ENCODE measurements at places on chromosomes 16 and 17.

DNA sequence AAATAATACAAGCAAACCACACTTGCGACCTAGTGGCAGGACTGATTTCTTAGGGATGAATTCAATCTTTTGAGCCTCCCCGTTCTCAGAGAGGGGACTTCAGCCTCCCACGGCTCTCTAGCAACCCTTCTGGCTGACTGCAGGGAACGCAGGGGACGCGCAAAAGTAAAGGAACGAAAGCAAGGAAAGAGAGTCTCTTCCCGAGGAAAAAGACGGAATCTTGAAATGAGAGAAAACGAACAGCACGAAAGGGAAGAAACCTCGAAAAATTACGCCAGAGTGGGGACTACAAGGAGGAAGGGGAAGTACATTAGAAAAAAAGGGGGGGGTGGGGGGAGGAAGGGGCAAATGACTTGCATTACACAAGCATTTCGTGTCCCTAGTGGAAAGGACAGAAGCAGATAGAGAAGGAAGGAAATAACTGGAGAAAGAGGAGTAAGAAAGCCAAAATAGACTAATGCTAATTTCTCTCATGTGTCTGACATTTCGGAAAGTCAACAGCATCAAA is 1.2 kb downstream of the GRB2 start:
- DNase-seq = peak; percentile 83

GRCh38 chr17:67474081-67474661 is 97.1 kb downstream of the PITPNC1 start:
- no peak for DNase-seq

GRCh38 chr17:10812674-10813073 is 8.8 kb upstream of the TMEM238L start:
- no peak for DNase-seq

GRCh38 chr17:82321947-82322466 is 4.6 kb upstream of the CD7 start:
- no peak for DNase-seq

DNA sequence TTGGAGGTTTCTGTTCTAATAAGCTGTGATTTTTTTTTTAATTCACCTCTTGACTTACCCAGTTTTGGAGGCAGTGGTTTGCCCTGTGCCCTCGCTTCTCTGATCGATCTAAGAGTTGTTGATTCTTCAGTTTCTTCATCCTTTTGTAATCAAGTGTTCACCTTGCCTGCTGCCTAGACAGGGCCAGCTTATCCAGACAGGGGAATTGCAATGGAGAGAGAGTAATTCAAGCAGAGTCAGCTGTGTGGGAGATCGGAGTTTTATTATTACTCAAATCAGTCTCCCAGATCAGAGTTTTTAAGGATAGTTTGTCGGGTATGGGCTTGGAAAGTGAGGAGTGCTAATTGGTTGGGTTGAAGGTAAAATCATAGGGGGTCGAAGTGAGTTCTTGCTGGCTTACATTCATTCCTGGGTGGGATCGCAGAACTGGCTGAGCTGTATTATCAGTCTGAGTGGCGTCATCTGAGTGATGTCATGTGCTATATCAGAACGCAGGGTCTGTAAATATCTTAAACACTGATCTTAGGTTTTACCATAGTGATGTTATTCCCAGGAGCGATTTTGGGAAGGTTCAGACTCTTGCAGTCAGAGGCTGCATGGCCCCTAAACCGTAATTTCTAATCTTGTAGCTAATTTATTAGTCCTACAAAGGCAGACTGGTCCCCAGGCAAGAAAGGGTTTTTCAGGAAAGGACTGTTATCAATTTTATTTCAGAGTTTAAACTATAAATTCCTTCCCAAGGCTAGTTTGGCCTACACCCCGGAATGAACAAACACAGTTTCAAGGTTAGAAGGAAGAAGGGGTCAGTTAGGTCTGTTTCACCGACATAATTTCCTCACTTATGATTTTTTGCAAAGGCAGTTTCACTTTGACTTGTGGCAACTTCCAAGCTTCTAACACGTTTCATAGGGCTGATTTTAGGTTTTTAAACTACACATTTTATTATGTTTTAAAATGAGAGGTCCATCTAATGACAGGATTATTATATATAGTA is 21.5 kb upstream of the KCNJ16 start:
- no peak for DNase-seq

DNA sequence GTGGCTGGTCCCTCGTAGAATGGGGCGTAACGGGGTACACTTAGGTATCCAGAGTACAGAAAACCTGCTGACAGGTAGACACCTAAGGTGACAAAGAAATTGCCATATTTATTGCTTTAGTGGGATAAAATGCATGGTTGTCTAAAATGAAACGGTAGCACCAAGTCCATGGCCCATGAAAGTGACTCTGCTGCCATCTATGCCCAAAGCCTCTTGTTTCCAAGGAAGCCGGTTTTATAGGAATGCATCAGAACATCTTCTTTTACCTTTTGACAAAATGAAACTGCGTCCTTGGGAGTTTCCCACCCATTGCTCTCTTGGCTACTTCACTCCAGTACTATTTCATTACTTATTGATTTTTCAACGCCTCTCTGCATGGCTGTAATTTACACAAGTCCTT is 151.3 kb upstream of the ZFHX3 start:
- no peak for DNase-seq

GRCh38 chr17:72413077-72414031 is 292.5 kb downstream of the SOX9 start:
- no peak for DNase-seq

- no peak for DNase-seq
These were observed 58.3 kb downstream of the ABCC1 start for GRCh38 chr16:16007743-16008111.

DNA sequence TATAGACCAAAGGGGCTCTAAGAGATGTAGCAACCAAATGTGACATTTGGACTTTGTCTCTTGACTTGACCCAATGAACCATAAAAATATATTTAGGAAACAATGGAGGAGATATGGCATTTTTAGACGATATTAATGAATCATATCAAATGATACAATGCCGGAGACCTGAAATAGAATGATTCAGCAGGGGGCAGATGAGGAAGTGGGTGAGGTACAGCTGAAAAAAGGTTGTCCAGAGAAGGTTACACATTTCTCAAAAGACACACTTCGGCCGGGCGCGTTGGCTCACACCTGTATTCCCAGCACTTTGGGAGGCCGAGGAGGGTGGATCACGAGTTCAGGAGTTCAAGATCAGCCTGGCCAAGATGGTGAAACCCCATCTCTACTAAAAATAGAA is 16.5 kb upstream of the SNN start:
- DNase-seq = no peak

DNA sequence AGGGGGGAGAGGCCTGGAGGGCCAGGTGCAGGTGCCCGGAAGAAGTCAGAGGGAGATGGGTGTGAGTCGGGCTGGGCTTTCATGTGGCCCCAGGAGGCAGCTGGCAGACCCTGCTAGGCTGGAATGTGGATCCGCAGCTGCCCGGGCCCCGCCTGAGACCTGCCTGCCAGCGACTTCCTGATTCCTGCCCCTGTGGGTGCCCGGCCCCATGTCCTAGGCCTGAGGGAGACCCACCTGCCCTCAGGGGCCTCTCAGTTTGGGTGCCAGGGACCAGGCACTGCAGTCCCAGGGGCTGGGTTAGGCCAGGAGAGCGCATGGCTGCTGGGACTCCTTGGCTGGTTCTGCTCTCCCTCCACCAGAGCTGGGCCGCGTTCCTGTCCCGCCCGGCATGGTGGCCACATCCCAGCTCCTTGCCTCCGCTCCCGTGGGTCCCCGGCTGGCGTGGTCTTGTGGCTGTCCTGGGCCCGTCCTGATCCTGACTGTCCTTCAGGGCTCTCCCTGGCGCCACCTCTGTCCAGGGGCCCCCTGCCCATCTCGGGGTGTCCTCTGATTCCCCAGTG is 22.1 kb upstream of the SPNS2 start:
- DNase-seq = no peak

DNA sequence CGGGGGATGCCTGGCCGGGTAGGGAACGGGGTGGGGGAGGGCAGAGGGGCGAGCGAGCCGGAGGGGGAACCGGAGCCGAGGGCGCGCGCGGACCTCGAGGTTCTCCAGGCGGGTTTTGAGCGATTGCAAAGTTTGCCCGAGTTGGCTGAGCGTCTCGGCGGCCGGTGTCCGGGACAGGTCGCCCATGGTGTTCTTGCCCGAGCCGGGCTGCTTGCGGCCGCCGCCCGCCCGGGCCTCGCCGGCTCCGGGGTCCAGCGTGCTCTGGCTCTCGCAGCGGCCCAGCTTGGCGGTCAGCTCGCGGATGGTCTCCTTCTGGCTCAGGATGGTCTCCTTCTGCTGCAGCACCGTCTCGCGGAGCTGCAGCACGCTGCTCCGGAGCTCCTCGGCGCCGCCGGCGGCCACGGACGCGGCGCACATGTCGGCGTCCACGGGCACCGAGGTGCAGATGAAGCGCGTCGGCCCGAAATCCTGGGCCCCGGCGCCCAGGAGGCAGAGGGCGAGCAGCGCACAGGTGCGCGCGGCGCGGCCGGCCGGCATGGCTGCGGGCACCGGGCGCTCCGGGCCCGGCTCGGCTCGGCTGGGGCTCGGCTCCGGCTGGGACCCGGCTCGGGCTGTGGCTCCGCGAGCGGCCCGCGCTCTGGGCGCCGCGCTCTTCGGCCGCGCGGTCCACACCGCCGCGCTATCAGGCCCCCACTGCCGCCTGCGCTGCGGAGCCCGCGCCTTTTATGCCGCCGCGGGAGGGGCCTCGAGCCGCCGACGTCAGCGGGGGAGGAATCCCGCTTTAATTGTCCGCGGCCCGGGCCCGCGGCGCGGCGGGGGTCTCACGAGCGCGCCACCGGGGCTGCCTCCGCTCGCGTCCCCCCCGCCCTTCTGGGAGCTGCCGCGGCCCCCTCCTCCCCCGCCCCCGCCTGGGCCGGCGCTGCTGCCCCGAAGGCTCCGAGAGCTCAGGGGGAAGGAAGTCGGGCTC is at the start of gene NPTX1:
Gene NPTX1 (minus strand): TSS at position 698 of the 967 bp plus-strand sequence. CDS start 161 bp downstream, at position 537.
- peak; percentile 68 for DNase-seq

- DNase-seq = no peak
These were observed 45.8 kb upstream of the STAC2 start for GRCh38 chr17:39271546-39271945.

- no peak for DNase-seq
These were observed 43.2 kb downstream of the RPH3AL start for GRCh38 chr17:309361-309888.

DNA sequence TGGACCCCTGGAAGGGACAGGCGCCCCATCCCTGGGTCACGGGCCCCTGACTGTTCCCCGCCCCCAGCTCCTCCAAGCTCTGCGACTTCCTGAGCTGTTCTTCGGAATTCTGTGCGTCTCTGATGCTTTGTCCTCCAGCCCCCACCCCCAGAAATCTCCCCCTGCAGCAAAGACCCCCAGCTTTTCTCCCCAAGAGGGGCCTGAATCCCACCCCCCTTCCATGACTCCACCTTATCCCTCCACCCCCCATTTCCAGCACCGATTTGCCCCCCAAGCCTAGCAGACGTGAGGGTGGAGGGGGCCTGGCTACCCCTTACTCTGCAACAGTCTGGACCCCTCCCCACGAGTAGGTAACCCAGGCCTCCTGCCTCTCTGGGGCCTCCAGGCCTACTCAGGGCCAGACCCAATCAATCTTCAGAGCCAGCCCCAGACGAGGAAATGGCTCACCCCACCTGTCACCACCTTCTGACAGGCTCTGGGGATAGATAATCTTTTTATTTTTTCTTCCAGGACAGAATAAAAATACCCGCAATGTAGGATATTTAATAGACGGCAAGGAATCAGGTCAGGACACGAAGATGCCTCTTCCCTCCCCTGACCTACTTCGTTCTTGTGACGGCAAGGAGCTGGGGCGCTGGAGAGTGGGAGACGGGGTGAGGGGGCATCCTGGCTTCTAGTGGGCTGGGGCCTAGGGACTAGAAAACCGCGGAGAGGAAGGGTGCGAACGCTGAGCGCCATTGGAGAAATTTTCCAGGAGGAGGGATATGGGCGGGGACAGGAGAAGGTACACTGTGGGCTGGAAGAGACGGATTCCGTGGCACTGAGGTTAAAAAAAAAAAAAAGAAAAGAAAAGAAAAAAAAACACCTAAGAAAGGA is 744 bp upstream of the PLXDC1 start:
- peak; percentile 69 for DNase-seq

- no peak for DNase-seq
These were observed 49.6 kb upstream of the SIAH1 start for GRCh38 chr16:48434653-48435317.

GRCh38 chr16:2364638-2365210 is 24.2 kb upstream of the ABCA3 start:
- no peak for DNase-seq
